Common myeloid progenitor, CD34-positive (primary cell): ENCODE measurements at places on chromosomes 1 and 21.

- DNase-seq, result no peak
Observed at GRCh38 chr1:112529301-112529700, 20.5 kb downstream of the WNT2B start.

DNA sequence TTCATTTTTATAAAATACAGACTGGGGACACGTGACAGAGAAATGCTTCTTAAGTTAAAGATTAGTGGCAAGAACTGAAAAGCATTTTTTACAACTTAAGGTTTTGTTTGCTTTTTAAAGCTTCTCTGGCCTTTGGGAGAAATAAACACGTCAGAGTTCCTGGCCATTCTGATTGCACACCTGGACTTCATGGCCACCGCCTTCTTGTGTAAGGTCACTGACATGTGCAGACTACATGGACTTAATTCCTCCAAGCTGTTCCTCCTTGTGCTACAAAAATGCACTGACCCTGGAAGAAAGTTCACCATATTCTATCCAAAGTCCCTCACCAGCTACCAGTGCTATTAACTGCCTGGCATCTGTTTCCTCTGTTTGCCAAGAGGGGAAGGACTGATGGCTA is 56.1 kb downstream of the GADD45A start:
- peak; percentile 55 for DNase-seq

DNA sequence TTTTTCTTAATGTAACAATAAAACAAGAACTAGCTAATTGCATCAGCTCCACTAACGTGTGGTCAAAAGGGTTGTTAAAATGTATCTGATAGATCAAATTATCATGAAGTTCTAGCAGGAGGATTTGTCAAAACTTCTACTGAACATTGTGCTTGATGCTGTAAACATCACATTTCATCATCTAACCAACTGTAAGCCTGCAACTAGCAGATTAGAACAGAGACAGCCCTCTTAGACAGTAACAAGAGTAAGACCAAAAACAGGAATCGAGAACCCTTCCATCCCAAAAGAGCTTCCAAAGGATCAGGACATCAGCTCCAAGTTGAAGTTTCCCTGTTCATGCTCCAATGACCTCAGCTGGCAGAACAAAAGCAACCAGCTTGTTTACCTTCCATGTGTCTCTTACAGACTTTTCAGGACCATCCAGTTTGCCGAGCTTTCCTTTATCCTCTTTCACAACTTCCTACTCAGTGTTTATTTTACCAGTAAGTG is 44.6 kb downstream of the NIBAN1 start:
- no peak for DNase-seq

DNA sequence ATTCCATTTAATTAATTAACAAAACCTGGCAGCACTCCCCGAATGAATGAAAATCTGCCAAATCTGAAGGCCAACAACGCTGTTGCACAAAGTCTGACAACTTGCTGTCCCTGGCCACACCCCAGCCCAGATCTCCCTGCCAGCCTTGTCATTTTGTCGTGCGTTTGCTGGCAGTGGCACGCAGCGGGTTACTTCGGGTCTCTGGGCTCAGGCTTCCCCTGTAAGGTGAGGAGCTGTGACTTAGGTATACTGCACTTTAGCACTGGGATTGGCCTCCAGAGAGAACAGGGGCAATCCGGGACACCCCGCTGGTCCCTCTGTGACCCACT is 34.3 kb upstream of the SIM2 start:
- no peak for DNase-seq

DNA sequence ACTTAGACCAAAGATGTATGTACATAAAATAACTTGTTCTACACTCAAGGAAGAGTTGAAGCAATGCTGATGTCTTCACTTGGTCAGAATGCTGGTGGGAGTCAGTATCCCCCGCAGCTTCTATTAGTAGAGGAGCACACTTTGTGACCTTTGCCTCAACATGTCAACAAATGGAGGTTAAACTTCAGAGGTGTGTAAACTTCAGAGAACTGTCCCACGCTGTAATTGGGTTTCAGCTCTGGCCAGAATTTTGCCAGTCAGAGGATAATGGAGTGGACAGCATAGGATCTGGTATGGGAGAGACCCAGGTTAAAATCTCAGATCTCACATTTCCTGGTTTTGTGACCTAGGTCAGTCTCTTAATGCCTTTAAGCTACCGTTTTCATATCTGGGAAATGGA is 107.6 kb upstream of the ZNF644 start:
- no peak for DNase-seq

DNA sequence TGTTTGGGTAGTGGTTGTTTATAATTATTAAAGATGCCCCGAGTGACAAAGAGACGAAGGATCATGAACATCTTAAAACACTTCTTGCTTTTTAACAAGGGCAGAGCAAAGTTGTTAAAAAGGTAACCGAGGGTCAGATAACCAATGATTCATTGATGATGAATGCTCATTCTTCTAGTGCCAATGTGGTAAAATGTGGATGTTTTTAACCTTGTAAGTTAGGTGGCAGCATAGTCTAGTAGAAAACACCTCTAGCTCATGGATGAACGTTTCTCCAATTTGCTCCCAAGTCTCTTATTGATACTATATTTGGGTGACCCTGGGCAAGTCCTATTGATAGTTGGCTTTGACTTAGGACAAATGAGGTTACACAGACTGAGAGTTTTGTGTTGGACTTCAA is 167.9 kb downstream of the KIF26B start:
- no peak for DNase-seq

DNA sequence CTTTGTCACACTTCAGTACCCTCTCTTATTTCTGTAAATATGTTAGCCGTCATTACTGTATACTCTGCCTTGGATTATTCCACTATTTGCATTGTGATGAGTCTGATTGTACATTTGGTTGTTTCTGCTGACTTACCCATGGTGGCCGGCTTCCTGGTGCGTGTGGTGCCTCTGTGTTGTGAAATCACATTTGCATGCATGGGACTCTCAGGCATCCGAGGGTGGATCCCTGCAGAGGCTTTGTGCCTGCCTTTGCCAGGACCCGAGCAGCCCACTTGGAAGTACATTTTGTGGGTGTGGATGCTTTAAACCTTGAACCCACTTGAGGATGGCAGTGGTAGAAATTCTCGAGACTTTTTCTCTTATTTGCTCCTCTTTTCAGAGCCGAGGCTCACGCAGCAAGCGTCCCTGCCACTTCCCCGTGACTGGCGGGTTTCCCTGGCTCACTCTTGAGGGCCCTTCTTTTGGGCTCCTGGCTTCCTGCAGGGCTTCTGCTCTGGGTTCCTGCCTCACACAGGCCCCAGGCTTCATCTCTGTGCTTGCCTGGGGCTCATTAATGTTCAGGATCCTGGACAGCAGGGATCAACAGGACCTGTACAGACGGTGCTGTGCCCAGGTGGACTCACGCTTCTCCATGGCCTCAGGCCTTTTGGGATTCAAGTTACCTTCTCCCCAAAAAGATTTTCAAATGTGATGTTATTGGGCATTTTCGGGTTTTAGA is 36.6 kb downstream of the POFUT2 start:
- peak; percentile 36 for DNase-seq

GRCh38 chr1:68963353-68963752 is 466.5 kb upstream of the DEPDC1 start:
- no peak for DNase-seq

- DNase-seq, result no peak
Observed at GRCh38 chr1:159841749-159842148, 15.1 kb downstream of the SLAMF8 start.

DNA sequence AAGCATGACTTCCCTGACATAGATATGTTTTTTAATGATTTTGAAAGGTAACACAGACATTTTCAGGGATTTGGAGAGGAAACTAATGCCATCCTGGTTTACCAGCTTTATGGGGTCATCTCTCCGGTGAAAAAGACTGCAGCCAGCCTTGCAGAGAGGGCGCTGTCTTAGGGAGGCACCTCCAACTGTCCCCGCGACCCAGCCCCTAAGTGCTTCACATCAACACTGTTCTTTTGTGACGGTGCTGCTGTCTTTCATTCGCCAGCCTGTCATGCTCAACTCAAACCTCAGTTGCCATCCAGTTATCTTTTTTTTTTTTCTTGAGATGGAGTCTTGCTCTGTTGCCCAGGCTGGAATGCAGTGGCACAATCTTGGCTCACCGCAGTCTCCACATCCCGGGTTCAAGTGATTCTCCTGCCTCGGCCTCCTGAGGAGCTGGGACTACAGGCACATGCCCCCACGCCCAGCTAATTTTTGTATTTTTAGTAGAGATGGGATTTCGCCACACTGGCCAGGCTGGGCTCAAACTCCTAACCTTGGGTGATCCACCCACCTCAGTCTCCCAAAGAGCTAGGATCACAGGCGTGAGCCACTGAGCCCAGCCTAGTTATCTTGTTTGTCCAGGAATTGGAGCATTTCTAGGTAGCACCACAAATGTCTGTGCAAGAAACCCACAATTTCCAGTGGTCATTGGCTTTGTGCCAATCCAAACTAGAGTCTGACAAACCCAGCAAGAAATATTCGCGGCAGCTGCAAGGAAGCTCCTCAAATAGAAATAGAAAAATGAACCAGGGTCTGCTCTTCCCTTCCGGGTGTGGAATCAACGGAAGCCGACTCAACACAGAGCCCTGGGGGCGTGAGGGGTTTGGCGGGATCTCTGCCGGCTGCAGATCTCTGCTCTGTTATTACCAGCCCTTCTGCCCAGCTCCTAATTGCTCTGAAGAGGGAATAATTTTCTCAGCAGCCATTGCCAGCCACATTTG is 24.2 kb downstream of the PDE9A start:
- peak; percentile 90 for DNase-seq

DNA sequence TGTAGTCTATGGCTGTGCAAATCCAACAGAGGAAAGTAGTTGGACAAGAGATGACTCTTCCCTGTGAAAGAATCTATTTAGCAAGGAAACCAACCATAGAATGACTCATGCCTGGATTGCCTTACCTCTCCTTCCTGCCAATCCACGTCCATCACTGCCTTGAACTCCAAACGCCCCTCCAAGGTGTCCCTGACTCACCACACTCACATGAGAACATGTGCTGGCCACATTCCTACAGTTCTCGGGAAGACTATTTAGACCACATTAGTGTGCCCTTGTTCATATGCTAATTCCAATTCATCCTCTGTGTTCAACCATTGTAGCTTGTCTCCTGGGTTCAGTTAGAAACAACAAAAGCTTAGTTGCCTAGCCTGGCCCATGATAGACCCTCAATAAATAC is 157.3 kb downstream of the SLC30A10 start:
- no peak for DNase-seq

- DNase-seq, result no peak
Observed at GRCh38 chr1:207752456-207752998, 673 bp downstream of the CD46 start.

- DNase-seq, result no peak
Observed at GRCh38 chr1:21620496-21620895, 48.7 kb downstream of the RAP1GAP start.

DNA sequence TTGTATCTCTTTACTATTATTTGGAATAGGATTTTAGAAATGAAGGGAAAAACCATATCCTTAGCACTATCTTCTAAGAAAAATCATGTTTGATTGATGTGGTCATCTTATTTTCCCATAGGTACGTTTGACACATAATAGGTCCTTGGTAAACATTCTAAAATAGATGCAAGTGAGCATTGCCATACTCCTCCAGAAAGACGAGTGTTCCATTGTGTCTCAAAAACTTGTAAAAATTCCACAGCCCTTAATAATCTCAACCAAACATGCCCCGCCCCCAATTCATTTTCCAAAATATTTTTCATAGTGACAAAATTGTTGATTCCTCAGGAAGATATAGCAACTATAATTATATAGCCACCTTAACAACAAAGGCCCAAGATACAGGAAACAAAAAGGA is 113.4 kb downstream of the CD247 start:
- no peak for DNase-seq

DNA sequence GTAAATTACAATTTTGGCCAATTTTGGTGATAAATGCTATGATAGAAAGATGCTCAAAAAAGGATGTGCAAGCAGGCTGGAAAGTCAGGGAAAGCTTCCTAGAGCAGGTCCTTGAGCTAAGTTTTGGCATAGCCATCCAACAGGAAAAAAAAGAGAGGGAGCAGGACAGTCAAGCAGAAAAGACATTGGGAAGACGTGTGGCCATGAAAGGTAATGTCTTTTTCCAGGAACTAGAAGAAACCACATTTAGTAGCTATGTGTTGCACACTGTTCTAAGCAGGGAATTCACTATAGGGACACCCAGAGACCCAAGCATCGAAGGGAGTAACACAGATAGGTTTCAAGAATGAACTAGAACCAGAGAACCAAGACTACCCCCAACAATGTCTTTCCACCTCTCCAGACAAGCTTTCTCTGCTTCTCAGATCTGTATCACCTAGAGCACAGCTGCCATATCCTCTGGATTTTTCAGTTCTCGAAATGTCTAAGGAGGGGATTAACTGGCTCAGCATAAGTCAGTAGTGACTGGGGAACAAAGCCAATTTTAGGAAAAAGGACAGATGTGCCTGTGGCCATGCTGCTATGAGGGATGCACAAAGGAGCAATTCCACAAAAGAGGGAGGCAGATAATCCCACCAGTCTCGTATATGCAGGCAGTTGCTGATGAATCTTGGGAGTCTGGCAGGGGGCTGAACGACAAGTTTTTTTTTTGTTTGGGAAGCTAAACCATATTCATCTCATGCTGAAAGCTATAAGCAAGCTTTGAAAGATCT is 97.1 kb upstream of the DAB1 start:
- DNase-seq, result no peak

DNA sequence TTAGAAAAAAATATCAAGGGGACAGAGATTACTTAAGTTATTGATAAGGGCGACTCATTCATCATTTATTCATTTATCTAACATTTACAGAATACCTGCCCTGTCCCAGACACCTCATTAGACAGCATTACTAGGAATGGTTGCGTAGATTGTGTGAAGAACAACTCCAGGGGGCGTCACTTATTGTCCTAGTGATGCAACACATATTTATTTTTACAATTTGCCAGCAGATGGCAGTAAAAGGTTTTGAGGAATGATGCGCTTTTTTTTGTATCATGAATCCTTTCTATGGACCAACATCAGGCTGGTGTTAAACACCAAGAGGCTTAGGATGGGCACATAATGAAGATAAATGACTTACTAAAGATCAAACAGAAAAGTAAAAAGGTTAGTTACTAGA is 5.5 kb downstream of the NCAM2 start:
- DNase-seq, result peak; percentile 55
